NCI-H187 treated with DMSO at 0.1 percent for 48 hours (cell line): ENCODE measurements at places on chromosomes 11 and 22.

GRCh38 chr11:3873712-3874349, 18.4 kb downstream of the STIM1 start:
- DNase-seq = no peak

- no peak for DNase-seq
Measured at GRCh38 chr11:62786318-62787004, 741 bp upstream of the TMEM179B start.

GRCh38 chr11:116888024-116888423, 50.6 kb upstream of the APOA1 start:
- DNase-seq = no peak

DNA sequence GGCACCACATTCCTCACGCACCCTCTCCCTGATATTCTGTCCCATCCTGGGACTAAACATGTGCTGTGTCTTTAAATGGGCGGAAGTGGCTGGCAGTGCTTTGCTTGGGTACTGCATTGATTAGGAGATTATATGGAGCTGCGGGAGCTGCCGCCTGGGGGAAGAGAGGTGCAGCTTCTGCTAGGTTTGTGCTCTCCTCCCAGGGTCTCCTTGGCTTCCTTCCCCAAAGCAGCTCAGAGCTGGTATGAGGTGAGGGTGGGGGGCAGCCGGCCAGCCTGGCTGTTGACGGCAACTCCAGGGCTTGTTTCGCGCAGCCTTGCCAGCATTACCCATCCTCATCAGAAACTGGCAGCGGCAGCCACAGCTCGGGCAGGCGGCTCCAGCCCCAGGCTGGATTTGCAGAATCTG, 95.4 kb downstream of the GRAMD1B start:
- DNase-seq = no peak

DNA sequence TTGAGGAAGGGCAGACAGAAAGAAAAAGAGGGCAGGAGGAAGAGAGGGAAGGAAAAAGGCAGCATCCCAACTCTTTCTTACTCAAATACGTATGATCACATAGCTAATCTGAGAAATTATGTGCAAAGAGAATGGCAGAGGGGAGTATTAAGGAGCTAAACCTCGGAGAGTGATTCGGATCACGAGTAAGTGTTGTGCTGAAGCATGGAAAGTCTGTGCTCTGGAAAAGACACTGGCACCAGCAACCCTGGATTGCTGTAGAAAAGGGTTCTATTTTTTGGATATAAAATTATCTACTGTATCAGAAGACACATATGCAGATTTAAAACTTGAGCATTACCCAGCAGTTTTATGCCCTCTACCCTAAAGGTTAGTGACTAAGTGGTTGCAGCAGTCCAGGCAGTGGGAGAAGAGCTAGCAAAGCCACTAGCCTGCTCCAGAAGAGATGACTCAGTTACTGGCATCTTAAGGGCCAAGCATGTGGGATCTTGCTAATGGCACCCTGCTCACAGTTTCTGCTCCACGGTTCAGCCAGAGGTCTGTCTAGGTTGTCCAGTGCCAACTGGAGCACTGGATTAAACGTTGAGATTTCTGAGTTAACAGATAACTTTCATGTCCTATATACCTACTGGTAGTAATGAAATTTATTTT, 151.7 kb downstream of the SWAP70 start:
- DNase-seq = no peak

- no peak for DNase-seq
Measured at GRCh38 chr11:56522008-56522407, 21.0 kb downstream of the OR5M11 start.

DNA sequence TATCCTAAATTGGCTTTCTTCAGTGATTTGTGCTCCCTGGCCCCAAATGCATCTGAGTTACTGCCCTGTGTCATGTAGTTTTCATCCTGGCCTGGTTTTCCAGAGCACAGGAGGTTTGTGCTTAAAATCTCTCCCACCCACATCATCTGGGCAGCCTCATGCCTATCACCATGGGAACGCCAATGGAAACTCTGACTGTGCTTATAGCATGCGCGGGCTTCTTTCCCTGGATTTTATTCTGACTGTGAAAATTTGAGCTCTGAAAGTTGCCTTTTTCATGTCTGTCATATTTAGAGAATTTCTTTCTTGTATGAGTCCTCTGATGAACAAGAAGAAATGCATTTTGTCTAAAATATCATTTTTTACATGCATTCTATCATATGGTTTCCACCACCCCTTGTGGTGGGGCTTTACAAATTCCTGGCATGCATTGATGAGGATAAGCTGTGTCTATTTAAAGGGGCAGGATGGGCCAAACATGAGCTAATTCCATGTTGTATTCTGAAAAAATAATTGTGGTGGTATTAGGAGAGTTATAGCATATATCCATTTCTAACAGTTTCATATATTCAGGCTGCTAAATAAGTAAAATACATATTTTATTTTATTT, 55.1 kb downstream of the IRAG1 start:
- no peak for DNase-seq

DNA sequence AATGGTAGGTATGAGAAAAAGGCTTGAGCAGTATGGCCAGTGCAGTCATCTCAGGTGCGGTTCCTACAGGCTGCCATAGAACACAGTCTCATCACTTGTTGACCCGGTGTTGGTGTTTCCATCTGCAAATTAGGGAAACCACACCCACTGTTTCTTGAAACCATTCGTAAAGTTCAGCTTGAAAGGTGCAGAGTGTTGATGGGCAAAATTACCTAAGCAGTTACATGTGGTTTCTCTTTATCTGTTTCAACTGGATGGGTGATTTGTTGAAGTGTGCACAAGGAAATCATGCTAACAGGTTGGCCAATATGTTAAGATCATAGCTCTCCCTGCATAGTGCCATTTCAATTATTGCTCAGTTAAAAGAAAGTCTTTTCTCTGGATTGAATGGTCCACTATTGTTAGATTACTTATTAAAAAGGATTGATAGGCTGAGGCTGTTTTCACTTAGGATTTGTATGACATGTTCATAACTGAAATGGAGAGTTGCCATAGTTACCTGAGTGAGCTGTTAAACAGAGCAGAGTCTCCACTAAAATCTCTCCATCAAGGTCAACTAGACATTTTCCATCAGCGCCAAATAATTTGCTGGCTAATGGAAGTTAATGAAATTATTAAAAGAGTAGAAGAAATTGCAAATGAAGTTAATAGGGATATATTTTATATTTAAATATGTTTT, 203.1 kb upstream of the MTMR2 start:
- DNase-seq = no peak

GRCh38 chr11:101618709-101619108, 34.9 kb upstream of the TRPC6 start:
- DNase-seq = no peak

GRCh38 chr11:120040151-120040840, 97.6 kb downstream of the TRIM29 start:
- DNase-seq = no peak

DNA sequence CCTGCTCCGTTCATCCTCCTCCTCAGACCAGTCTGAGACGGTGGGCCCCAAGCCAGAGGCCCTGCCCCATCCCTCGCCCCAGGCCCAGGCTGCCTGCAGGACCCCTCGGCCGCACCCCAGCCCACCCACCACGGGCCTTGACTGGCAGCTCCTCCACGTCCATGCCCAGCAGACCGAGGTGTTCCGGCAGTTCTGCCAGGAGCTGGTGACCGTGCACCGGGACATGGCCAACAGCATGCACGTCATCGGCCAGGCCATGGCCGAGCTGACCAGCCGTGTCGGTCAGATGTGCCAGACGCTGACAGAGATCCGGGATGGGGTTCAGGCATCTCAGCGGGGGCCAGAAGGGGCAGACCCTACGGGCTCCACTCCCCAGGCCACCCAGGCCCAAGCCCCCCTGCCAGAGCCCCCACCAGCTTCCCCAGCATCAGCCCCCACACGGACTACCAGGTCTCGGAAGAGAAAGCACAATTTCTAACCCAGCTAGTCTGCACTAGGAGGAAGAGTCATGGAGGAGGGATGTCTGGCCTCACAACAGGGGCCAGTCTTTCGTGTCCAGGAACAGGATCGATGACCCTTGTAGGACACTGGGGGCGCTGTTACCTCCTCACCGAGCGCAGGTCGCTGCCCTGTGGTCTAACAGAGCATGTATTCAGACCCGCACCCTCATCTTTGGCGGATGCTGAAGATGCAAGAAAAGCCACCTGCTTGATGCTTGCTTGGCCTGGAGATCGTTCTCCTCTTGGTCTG, 66.3 kb downstream of the PRDM11 start:
- DNase-seq = no peak

DNA sequence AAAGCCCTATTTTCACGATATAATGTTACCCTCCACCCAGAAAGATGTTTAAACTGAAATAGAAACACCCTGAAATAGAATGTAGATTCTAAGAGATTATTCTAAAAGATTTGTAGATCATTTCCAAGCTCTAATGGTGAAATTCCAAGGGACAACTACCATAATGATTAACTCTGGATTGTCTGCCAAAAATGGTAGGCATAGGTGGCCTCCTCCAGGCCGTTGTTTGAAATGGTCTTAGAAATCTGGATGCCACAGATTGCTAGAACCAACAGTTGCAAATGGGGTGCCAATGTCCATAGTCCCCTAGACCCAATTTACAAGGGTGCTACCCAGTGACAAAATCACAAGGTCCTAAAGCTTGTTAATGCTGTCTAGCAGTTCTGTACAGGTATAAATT, 6.7 kb upstream of the SLC6A5 start:
- DNase-seq = no peak

DNA sequence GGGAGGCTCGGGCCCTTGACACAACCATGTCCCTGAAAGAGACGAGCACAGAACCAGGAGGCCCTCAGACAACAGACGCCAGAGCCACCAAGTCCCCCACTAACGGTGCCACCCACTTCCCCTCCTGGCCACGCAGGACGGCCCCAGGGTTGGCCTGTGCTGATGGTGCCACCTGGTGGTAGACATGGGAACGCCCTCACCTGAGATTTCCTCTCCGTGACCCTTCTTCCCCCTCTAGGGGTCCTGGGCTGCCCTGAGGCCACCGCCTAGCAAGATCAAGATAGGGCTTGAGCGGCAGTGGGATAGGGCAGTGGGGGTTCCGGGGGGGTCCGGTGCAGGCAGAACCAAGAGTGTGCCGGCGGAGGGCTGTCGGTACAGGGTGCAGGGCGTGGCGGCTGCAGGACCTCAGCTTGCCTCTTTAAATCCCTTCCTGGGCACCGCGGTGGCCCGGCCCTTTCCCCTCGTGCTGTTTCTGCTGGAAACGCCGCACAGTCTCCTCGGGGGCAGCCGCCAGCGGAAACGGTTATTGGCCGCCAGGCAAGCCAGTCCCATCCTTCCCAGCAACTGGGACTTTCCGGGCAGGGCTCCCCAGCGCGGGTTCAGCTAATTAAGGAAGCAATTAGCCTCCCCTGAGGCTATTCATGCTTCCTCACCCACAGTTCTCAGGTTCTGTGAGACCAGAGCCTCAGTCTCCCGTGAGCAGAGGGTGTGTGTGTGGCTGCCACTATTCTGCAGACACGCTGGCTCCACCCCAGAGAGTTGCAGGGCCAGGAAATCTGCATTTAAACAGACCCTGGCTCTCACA, 5.5 kb upstream of the NFAM1 start:
- DNase-seq = no peak

GRCh38 chr22:17930455-17931313, 93.7 kb downstream of the MICAL3 start:
- no peak for DNase-seq

DNA sequence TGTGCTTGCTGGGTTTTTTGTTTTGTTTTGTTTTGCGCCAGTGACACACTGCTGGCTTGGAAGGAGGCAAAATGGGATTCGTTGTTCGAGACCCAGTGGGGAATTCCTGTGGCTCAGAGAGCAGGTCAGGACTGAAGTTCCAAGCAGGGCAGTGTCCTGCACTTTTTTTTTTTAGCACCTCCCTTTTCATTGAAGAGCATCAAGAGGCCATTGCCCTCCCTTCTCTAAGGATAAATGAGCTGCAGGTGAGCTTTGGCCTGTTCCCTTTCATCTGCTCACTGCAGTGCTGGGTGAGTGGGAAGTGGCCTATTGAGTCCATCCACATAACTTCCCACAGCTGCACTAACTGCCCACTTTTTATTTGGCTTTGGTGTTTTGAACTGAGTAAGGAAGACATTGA, 87.8 kb downstream of the ARHGAP42 start:
- no peak for DNase-seq

DNA sequence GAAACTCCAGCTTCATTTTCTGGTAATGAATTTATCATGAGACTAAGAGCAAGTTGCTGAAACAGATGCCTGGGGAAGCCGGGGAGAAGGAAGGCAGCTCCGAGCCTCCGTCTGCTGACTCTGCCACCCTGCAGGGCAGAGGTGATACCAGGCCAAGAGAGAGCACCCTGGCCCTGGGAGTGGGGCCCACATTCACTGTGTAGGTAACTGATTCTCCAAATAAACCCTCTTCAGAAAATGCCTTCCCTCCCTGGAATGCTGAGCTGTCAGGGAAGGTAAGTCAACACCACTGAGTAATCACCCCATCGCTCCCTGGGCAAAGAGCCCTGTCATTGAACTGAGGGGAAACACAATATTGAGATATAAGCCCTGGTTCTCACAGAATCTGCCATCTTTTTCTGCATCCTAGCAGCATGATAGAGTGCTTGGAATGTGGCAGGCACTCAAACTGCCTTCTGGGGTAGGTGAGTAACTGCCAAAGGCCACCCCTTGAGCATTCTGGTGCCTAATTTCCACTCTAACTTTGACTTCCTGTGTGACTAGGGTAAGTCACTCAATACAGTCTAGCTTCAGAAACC, 147.6 kb downstream of the SPATA19 start:
- DNase-seq = no peak

DNA sequence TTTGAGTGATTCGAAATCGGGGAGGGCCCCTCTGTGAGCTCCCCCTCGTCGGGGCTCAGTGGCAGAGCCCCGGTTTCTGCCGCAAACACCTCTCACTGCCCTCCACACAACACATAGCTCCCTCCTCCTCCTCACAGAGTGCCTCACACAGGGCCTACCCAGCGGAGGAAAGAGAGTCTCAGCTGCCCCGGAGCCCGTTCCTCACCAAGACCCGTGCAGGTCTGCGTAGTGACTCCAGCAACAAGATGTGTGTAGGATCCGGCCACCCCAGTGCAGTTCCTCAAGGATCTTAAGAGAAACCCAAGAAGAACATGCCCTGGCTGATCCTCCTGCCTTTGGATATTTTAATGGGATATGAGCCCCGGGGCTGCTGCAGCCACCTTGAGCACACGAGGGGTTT, 238.4 kb downstream of the BRD1 start:
- DNase-seq = no peak

DNA sequence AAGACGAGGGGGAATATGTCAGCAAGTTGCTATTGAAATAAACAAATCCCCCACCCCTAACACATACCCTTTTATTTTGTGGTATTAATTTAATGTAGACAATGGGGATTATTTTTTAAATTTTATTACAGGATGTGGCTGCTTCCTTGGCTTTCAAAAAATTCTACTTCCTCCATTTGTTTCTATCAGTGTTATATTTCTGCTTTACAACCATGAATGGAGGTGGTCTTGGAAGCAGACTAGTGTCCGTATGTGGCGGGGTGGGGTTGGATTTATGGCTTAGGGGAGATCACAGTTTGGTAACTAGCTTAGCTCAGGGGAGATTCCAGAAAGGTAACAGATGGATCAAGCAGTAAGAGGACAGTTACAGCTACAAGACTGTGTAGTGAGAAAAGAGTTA, 39.3 kb upstream of the PICALM start:
- DNase-seq = no peak

- DNase-seq = no peak
Measured at GRCh38 chr22:32531931-32532819, 57.6 kb downstream of the FBXO7 start.

- DNase-seq = no peak
Measured at GRCh38 chr11:60703374-60703773, 4.0 kb downstream of the MS4A8 start.

- DNase-seq = no peak
Measured at GRCh38 chr11:114738954-114739353, 60.6 kb downstream of the NXPE2 start.

GRCh38 chr11:46672381-46672839, 28.0 kb downstream of the ARHGAP1 start:
- no peak for DNase-seq

GRCh38 chr11:84012171-84012826, 726.1 kb upstream of the CCDC90B start:
- no peak for DNase-seq
